ENCODE measurements at places on chromosomes 16 and 17.

DNA sequence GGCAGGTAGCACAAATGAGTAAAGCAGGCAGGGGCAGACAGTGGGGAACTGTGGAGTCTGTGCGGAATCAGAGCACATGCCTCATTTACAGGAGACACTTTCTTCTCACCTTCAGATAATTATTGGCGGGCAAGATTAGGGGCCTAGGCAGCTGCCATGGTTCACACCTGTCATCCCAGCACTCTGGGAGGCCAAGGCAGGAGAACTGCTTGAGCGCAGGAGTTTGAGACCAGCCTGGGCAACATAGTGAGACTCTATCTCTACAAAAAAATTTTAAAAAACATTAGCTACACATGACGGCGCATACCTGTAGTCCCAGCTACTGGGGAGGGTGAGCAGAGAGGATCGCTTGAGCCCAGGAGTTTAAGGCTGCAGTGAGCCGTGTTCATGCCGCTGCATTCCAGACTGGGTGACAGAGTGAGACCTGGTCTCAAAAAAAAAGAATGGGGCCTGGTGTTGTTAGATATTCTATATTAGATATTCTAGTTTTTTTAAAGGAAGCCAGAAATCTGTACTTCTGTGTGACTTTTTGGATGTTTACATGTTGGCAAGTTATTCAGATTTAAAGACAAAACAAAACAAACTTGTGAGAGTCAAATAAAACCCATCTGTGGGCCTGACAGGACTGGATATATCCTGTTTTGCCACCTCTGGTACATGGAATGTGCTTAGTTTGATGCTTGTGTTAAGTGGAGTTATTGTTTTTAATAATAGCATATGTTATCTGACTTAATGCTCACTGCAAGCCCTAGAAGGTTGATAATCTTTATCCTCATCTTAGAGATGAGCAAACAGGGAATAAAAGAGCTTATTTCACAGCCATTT, 4.9 kb upstream of the LPCAT2 start:
- DNase-seq, result no peak

DNA sequence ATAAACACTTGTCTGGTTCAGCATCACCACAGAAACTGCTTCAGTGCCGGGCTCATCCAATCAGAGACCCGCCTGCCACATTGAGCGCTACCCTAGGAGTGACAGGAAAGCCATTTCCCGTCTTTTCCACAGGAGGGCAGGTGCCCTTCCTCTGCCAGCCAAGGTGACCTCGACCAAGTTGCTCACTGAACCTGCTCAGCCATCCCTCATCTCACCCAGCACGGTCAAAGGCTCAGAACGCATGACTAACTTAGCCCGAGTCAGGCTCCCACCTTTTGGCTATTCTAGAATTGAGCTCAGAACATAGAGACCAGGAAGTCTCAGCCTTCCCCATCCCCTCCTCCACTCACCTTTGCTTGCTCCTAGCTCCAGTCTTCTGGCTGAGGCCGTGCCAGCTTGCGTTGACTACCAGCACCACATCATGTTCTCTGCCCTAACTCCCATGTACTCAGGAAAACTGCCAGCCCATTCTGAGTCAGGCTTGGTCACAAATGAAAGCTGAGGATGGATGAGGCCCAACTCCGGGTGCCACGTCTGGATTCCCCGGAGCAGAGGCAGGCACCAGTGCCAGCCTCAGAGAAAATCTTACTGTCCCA, 15.6 kb downstream of the MRPS23 start:
- no peak for DNase-seq

DNA sequence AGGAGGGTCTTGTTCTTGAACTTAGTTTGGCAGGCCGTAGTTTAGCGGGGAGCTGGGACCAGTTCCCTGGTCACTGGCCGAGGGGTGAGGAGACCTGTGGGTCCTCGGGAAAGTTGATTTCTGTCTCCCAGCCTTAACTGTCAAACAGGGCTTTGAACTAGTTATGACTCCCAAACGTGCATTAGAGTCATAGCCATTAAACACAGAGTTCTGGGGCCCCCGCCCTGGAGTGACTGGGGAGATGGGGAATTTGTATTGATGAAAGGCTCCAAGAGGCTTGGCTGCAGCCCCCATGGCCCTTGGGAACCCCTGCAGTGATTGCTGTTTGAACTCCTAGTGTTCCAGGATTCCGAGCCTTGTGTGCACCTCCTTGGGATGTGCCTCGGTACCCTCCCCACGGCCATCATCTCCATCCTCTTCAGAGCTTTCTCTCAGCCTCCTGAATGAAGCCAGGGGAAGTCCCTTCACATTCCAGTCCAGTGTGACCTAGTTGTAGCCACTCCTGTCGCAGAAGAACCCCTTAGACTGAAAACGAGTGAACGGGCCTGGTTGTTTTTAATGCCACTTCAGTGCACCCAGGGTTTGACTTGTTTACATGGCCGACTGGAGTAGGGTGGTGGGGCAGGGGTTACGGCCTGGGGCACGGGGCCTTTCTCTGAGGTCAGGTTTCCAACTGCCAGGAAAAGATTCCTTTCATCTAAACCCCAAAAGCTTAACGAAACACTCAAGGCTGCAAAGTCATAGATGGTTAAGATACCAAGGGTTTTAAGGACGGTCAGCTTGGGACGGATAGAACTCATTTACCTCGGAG, 1.4 kb downstream of the MPRIP start:
- DNase-seq, result no peak

- DNase-seq, result no peak
These were observed 56.9 kb downstream of the TIMM22 start for GRCh38 chr17:1053661-1054360.

- no peak for DNase-seq
These were observed 2.5 kb downstream of the TK1 start for GRCh38 chr17:78184351-78184750.

- no peak for DNase-seq
These were observed 970 bp upstream of the HSD11B2 start for GRCh38 chr16:67429799-67430503.

DNA sequence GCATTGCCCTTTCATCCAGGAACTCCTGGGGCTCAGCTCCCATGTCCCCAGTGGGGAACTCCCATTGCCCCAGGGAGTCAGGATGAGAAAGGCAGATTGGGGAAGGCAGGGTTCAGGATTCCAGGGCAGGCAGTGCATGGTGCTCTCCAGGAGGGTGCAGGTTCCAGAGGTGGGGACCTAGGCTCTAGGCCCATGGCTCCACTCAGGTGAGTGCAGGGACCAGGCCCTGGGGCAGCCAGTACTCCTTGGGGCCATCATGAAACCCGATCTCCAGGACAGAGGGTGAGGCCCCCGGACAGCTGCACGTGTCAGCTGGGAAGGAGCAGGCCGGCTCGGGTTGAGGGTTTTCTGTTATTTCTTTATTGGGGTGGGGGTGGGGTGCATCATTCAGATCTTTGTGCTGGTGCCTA, 1.3 kb upstream of the MTSS2 start:
- no peak for DNase-seq

GRCh38 chr17:61731330-61731729, 132.0 kb downstream of the BRIP1 start:
- DNase-seq, result no peak

DNA sequence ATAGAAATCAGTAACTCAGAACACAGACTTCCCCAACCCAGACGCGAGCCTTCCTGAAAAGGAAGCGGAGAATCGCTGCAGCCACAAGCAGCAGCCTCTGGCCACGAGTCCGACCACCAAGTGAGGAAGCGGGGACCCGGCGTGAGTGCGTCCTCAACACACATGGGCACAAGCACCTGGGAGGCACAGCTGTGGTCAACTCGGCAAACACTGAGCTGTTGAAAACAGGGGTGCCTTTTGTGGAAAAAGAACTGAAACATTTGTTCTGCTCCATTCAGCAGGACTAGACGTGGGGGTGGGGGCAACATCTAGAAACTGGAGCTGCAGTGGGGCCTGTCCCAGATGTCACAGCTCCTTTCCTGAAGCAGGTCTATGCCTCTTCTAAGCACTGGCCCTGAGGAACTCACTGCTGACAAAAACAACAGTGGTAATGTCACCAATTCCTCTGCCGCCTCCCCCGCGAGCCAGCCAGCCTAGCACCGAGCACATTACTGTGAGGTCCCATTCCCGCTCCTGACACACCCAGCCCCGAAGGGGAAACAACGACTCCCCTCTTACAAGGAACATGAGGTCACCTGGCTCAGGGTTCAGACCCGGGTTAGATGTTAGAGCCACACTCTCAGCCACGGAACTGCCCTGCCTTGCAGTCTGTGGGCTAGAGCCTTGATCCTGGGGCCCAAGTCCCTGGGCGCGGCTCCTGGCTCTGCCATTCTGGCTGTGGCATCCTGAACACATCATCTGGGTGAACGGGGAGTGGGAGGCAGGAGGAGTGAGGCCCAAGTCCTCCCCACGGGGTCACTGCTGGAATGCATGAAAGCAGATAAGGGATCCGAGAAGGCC, 29.0 kb downstream of the KDM8 start:
- no peak for DNase-seq

GRCh38 chr17:50052822-50053653, 2.9 kb upstream of the ITGA3 start:
- DNase-seq, result no peak

- DNase-seq, result no peak
These were observed 591 bp downstream of the NPW start for GRCh38 chr16:2019921-2020831.

- DNase-seq, result no peak
These were observed 57.8 kb upstream of the CDYL2 start for GRCh38 chr16:80862160-80862705.

GRCh38 chr16:64225036-64225435, 896.8 kb downstream of the CDH11 start:
- no peak for DNase-seq

DNA sequence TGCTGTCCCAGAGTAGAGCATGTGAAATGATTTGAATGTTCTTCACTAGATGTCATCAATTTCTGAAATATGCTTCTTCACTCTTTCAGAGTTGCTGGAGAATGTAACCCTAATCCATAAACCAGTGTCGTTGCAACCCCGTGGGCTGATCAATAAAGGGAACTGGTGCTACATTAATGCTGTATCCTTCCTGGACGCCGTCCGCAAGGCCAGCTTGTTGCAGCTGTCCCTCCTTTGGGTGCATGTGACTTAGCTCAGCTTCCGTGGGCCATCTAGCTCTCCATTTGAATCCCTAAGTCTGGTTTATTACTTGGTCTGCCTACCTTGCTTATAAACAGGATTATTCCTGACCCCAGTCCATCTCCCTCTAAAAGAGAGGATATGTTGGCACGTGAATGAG, 58.8 kb downstream of the USP10 start:
- DNase-seq, result no peak

GRCh38 chr17:79531191-79532095, 79.4 kb downstream of the RBFOX3 start:
- DNase-seq, result no peak

GRCh38 chr16:20984019-20984418, 83.4 kb downstream of the LYRM1 start:
- no peak for DNase-seq

DNA sequence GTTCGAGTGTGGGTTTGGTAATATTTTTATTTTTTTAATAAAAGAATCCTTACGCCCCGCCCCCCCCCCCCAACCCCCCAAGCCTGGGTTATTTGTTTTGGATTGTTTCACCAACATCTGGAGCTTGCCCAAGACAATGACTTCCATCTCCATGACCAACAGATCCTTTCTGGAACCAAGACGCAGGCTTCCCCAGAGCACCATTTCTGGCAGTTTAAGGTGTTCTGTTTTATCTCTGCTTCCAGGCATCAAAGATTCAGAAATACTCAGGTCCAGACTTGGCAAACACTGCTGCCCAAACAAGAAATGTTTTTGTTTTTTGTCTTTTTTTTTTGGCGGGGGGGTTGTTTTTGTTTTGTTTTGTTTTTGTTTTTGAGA, 56.1 kb downstream of the PLXDC1 start:
- no peak for DNase-seq

DNA sequence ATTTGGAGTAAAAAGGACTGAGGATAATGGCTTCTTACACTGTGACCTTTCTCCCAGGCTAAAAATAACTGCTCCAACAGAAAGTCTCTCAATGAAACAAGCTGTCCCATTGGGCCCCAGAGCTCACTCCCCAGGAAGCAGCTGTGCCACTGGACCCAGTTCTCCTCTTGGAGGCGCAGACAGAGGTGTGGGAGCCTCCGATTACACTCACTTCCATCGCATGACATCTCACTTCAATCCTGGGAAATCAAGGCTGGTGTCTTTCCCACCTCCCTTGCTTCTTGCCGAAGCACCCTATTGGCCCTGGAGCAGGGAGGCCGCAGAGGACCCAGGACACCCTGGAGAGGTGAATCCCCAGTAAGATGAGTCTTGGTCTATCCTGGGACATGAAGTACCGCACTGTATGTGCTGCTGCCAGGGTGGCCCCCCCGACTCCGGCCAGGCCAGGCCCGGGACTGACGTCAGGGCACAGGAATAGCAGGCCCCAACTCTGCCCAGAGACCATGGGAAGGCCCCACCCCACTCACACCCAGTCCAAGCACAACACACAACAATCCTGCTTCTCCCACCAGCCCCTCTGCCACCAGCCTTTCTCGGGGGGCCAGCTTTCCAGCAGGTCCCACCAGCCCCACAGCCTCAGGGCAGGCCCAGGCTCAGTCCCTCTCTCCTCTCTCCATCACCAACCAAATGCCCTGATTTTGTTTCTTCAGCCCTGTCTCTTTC, 29.5 kb downstream of the SRL start:
- no peak for DNase-seq

DNA sequence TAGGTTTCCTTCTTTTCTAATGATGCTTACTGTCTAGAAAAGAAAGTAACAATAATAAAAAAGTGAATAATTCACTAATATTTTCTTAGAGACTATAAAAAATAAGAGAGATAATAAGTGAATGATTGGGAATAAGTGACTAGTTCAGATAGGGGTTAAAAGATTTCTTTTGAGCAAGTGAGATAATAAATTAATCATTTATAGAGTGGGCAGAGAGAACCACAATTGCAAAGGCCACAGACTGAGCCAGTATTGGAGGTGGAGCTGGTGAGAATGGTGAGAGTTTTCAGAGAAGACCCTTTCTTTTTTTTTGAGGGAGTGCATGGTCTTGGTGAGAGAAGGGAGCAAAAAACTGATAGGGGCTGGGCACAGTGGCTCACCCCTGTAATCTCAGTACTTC, 159.1 kb upstream of the SALL1 start:
- DNase-seq, result no peak

DNA sequence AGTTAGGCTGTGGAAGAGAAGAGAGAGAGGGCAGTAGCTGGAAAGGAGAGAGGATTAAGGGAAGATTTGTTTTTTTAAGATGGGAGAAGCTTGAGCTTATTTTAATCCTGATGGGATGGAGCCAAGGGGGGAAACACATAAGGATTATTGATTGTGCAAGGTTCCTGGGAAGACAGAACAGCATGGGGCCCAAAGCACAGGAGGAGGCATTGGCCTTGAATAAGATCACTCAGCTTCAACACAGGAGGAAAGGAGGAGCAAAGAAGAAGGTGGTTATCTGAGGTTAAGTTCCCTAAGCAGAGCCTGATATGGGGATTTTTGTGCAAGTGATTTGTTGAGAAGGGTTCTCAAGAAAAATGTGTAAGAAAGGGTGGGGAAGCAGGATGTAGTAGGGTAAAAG, 169.8 kb downstream of the ABCC12 start:
- no peak for DNase-seq

GRCh38 chr16:55248058-55248457, 75.9 kb upstream of the IRX6 start:
- no peak for DNase-seq

All from NCI-H1930 (cell line).